ENCODE measurements at places on chromosomes 13 and 19.

GRCh38 chr19:31351056-31351854 is 2.0 kb upstream of the TSHZ3 start:
- peak; percentile 58 for DNase-seq

DNA sequence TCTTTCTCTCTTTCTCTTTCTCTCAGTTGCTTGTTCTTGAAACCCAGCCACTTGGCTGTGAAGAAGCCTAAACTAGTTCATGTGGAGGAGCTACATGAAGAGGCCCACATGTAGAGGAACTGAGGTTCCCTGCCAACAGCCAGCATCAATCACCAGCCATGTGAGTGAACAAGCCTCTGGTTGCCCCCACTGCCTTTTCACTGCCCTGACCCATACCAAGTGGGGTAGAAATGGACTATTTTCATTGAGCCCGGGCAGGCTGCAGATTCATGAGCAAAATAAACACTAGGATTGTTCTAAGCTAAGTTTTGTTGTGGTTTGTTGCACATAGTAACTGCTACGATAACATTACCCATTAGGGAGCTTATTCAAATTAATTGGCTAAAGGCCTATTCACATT is 78.7 kb upstream of the FAM216B start:
- DNase-seq = no peak

- no peak for DNase-seq
Observed at GRCh38 chr19:15843203-15843893, 27.9 kb upstream of the OR10H1 start.

DNA sequence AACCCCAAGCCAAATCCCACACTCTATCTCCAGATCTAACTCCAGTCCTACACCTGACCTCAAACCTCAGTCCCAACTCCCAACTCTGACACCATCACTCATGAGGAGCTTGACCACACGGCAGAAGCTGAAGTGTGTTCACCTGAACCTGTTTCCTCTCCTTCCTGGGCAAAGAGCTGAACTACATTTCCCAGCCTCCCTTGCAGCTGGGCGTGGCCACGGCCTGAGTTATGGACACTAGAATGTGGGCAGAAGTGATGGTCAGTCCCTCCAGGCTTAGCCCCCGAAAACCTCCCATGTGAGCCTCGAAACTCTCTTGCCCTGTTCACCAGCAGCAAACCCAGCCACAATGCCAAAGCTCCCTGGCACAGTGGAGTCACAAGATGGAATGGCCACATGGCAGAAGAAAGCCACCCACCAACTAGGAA is 19.5 kb upstream of the MEIS3 start:
- no peak for DNase-seq

- DNase-seq = no peak
Observed at GRCh38 chr13:111143865-111144540, 28.9 kb downstream of the ARHGEF7 start.

- peak; percentile 81 for DNase-seq
Observed at GRCh38 chr19:49097453-49098288, 12.4 kb downstream of the SNRNP70 start.

- no peak for DNase-seq
Observed at GRCh38 chr13:41939398-41939797, 21.5 kb downstream of the VWA8 start.

GRCh38 chr19:1856698-1857603 is 6.4 kb downstream of the KLF16 start:
- DNase-seq = peak; percentile 79
